ENCODE measurements at places on chromosomes 4 and X. TPM values are rescaled to one million over a fixed set of nuclear protein-coding genes. Genes with fewer than 3 reads are reported as not detected.

The FAM184B gene
- not detected for total RNA-seq

The PLAC8 gene
- total RNA-seq: 5.0 TPM

The XKRX gene
- total RNA-seq: not detected

The TMSB15C gene
- 0.94 TPM for total RNA-seq

The AKAP14 gene
- not detected for total RNA-seq

The PDZD4 gene
- total RNA-seq: 3.6 TPM

The CXorf49 gene
- total RNA-seq: not detected

The SASH3 gene
- total RNA-seq: 4.4 TPM

The DCAF4L1 gene
- 0.42 TPM for total RNA-seq

The UGT2A3 gene
- not detected for total RNA-seq

The GRIPAP1 gene
- total RNA-seq: 28.9 TPM

The PNMA6A gene
- 2.9 TPM for total RNA-seq

The UBE2K gene
- 59.5 TPM for total RNA-seq

The NUDT10 gene
- 0.54 TPM for total RNA-seq

The CXCL1 gene
- total RNA-seq: 7.4 TPM

The FAM193A gene
- total RNA-seq: 17.4 TPM

The PFKFB1 gene
- 0.67 TPM for total RNA-seq

The ANKRD50 gene
- total RNA-seq: 11.5 TPM

The PRKX gene
- 4.3 TPM for total RNA-seq

The C4orf17 gene
- not detected for total RNA-seq

The SULT1B1 gene
- total RNA-seq: 0.51 TPM

The MEPE gene
- total RNA-seq: not detected

The CWH43 gene
- not detected for total RNA-seq

The PPP1R3F gene
- total RNA-seq: 23.8 TPM

The LONRF3 gene
- 6.3 TPM for total RNA-seq

The MAGEE2 gene
- total RNA-seq: 0.40 TPM

The RGS12 gene
- total RNA-seq: 14.2 TPM

The PF4V1 gene
- not detected for total RNA-seq

The PRRG1 gene
- total RNA-seq: 15.2 TPM

The GLRA2 gene
- not detected for total RNA-seq

The CDS1 gene
- total RNA-seq: 0.49 TPM

The EDNRA gene
- total RNA-seq: 64.2 TPM

The MSANTD1 gene
- 0.33 TPM for total RNA-seq

The MAD2L1 gene
- 2.7 TPM for total RNA-seq

The NSG1 gene
- 6.2 TPM for total RNA-seq
